ENCODE measurements at places on chromosomes 3 and 15.

GRCh38 chr3:62261736-62262135, 111.6 kb downstream of the FEZF2 start:
- no peak for DNase-seq

DNA sequence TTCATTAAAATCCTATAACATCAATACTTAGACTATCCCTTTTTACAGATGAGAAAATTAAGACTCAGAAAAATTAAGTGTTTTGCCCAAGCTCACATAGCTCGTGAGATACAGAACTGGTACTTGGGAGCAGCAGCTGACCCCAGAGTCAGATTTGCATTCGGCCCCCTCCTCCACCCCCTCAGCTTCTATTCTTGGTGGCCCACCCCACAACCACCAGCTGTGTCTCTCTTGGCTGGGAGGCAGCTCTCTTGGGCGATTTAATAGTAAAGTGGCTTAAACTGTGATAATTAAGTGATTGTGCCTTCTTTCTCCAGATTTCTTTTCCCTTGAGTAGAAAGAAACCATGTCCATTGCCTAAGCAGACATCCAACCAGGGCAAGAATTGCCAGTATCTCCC, 203.6 kb upstream of the PDZRN3 start:
- DNase-seq = no peak

- no peak for DNase-seq
These were observed 373.3 kb upstream of the RBMS3 start for GRCh38 chr3:28907616-28908015.

GRCh38 chr15:62792986-62793751, 249.4 kb upstream of the TPM1 start:
- DNase-seq = no peak

DNA sequence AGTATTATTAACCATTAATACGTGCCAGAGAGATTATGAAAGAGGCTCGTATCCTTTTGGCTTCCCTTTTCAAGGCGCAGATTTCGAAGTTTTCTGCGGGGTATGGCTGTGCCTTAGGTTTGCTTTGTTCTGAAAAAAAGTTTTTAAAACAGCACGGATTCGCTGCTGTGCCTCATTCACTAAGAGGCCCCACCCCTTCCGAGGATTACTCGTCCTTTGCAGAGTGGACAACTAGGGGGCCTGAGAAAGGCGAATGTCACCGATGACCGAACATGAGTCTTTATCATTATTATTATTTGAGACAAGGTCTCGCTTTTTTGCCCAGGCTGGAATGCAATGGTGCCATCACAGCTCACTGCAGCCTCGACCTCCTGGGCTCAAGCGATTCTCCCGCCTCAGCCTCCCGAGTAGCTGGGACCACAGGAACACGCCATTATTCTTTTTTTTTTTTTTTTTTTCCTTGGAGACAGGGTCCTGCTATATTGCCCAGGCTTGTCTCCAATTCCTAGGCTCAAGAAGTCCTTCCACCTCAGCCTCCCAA, 684 bp upstream of the RPS27L start:
- DNase-seq = peak; percentile 16

GRCh38 chr15:64950888-64951287, 38.8 kb downstream of the SPG21 start:
- DNase-seq = no peak

DNA sequence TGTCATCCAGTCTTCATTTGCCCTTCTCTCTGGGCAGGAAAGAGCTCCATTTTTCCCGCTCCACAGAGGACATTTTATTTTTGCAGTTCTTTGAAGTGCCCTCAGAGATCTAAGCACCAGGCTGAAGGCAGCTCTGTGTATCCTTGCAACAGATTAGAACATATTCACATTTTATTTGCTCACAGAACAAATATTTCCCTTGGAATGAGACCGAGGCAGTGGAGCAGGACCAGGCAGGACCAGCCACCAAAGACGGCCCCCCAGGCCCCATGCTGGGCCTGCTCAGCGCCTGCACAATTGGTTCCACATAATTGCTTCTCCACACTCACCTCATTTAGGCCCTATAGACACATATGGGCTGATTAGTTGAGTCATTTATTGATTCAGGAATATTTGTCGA, 15.7 kb upstream of the ETV5 start:
- no peak for DNase-seq

DNA sequence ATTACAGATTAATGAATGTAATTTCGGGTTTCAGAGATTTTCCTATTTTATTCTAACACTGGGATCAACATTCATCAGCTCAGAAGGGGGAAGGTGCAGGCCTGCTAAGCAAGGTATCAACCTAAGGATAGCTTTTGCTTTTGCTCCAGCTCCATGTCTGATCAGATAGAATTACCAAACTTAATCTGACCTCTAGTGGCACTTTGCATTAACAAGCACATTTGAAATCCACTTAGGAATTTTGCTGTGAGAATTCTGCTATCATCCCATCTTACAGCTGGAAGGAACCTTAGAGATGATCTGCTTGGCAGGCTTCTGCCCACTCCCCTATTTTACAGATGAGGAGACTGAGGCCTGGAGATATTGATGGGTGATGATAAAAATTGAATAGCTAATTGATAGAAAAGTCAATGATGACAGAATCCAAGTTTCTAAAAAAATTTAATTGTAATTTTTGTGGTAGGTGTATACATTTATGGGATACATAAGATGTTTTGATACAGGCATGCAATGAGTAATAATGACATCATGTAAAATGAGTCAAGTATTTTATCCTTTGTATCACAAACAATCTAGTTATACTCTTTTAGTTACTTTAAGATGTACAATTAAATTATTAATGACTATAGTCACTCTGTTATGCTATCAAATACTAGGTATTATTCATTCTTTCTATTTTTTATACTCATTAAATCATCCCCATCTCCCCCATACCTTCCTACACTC, 209.2 kb upstream of the ZPLD1 start:
- DNase-seq = peak; percentile 61

DNA sequence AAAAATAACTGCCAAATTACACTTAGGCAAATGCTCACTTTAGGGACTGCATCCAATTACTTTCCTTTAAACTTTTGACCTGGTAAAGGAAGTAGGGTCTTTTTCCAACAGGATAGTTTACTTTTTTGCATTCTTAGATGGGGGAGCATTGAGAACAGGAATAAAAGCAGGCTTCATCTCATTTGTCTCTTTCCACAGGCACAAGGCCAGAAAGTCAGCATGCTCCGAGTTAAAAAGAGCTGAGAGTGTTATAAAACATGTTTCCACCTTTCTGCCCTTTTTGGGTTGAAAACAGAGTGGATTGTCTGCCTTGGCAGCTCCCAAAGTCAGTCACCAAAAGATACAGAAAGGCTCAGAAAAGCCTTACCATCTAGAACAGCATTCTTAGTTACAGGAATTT, 404.9 kb upstream of the ALCAM start:
- no peak for DNase-seq

GRCh38 chr15:29815000-29815710, 7.1 kb downstream of the TJP1 start:
- DNase-seq = no peak

- DNase-seq = no peak
These were observed 277.6 kb downstream of the LPP start for GRCh38 chr3:188431553-188431952.

DNA sequence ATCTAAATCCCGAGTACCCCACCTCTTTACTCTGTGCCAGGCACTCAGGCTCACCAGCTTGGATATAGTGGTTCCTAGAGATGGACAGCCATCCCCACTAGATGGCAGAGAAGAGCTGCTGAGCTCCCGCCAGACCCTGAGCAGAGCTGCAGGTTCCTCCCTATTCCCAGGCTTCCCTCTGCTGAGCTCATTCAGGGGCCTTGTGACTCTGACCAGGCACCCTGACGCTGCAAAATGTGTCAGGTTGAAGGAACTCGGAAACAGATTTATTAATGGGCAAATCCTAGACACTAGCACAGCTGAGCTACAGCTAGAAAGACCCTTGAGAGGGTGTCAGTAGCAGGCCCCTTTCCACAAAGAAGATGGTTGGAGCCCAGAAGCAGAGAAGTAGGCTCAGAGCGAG, 38.2 kb upstream of the RHO start:
- DNase-seq = peak; percentile 61

DNA sequence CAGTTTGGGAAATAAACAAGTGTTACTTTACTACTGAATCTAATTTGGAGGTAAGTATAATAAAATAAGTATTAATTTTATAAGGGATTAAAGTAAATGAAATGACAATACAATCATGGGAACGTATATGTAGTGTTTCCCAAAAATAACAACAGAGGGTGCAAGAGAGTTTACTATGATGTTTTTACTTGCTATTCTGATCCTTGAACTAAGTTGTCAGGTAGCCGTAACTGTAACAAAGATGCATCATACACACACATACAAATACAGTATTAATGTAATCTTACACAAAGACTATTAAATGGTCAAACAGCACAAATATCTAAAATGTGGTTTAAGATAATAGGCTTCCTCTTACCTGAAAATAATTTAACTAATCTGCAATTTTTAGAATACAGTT, 311.4 kb downstream of the TBC1D5 start:
- peak; percentile 3 for DNase-seq

DNA sequence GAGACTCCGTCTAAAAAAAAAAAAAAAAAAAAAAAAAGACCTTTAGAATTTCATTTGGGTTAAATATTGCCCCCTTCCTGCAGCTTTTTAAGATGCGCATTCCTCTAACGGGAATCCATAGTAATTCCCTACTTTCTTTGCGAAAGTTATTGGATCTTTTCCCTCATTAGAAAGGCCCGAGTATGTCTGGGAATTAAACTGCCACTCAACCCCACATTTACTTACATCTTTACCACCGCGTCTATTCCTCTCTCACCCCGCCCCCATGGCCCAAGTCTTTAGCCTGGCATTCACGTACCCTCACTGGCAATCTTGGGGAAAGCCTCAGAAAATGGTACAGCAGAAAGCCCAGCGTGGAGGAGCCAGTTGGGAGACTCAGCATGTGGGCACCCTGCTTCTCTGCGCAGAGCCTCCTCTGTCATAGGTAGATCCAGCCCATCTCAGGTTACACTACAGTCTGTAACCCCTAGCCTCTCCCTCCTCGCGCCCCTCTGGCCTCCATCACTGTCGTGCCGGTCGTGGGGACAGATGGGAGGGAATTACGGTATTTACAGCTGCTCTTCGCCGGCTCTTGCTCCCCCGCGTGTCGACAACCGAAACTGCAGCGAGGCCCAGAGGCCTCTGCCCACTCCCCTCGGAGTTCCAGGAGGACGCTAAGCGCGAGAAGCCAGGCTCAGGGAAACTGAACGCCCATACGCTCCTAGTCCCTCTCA, 6.4 kb upstream of the ANKDD1A start:
- no peak for DNase-seq

DNA sequence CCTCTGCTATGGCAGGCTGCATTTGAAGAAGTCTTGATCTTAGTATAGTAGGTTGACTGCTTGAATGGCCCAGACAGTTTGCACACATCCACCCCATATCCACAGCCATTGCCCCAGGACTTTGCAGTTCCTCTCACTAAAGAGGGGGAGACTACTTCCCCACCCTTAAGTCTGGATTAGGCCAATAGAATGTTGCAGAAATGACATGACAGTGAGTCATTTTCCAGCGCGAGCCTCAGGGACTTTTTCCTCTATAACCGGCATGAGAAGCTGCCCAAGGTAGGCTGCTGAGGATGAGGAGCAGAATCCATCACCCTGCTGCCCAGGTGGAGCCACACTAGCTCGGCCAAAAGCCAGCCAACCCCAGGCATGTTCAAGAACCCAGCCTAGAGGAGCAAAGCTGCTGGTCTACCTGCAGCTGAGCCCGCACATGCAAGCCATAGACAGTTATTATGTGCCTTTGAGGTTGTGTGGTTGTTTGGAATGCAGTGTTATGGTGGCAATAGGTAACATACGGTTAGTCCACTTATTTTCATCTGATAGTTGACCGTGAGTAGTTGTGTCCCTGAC, 113.9 kb downstream of the TLE3 start:
- DNase-seq = no peak

- DNase-seq = no peak
These were observed 13.1 kb downstream of the BMF start for GRCh38 chr15:40095371-40096093.

GRCh38 chr3:28286595-28286994, 45.2 kb downstream of the CMC1 start:
- DNase-seq = no peak

GRCh38 chr3:27141668-27142067, 227.5 kb downstream of the NEK10 start:
- no peak for DNase-seq

DNA sequence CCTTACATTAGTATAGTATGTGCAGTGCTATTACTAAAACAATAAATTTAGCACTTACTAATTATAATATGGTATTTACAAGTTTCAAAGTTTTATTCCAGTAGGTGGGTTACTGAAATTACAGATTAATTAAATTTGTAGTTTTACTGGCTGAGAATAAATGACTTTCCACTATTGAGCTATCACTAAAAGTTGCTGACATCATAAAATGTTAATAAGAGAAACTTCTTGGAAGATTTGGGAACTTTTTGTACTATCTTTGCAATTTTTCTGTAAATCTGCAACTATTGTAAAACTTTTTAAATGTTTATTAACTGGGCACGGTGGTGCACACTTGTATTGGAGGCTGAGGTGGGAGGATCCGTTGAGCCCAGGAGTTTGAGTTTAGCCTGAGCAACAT, 247.7 kb downstream of the UBE2E2 start:
- DNase-seq = no peak

- DNase-seq = peak; percentile 76
These were observed 32.5 kb upstream of the GP5 start for GRCh38 chr3:194431554-194431953.

GRCh38 chr15:99592145-99592791, 26.5 kb downstream of the MEF2A start:
- DNase-seq = no peak

DNA sequence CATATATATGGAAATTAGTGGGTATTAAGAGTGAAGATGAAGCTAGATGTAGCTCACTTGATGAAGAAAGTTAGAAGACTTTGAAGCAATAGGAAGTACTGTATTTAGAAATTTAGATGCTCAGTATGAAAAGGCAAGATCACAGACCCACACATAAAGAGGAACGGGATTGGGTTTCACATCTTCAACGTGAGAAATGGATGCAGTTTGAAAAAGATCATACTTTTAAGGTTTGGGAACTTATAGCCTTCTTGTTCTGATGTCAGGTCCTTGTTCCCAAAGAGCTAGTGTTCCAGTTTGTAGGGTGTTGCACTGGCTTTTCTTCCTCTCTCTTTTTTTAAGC, 16.7 kb downstream of the AP3S2 start:
- no peak for DNase-seq

- DNase-seq = peak; percentile 70
These were observed 371.5 kb upstream of the GOLIM4 start for GRCh38 chr3:168467115-168467714.

- no peak for DNase-seq
These were observed 144.4 kb downstream of the MYLK start for GRCh38 chr3:123739754-123740153.

GRCh38 chr3:78703944-78704343, 1063.9 kb downstream of the ROBO1 start:
- DNase-seq = no peak

Data from NCI-H774 (cell line).